ENCODE measurements at places on chromosomes 1 and 21. TPM values are rescaled to one million over a fixed set of nuclear protein-coding genes. Genes with fewer than 3 reads are reported as not detected.

Gene OR2L13
- polyA plus RNA-seq: not detected

DNA sequence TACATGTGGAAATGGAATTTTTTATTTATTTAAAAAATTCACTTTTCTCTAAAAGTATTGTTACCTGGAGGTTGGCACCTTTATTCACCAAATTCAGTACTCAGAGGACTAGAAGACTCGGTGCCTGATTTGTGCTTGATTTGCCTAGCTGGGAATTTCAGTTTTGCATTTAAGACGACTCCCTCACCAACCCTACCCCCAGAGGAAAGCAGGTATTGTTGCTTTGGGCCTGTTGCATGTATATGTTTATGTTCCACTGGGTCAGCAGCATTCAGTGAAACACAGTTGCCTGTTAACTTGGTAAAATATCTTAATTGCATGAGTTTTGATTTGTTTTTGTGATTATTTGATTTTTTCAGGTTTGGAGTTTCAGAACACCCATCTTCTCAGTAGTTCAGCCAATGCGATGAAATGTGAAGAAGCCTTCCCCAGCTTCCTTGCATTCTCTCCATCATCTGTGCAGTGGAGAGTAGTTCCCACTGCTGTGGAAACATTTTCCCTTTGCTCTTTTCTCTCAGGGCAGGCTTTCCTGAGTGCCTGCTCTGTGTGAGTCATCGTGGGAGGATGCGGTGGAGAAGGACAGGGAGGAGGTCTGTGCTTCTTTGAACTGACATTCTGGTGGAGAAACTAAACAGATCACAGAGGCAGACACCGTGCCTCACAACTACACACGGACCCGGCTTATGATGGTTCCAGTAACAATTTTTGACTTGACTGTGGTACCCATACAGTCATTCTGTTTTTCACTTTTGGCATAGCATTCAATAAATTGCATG lies 6.4 kb downstream of the ADARB1 start:
- H3K4me3 ChIP-seq: no peak overlapping the region
- DNase-seq: no peak
- H3K4me1 ChIP-seq: peaks cover 7% of the 10 kb centered on the region
- no peak overlapping the region for H3K27ac ChIP-seq
- H3K27me3 ChIP-seq: no peaks in the 10 kb centered on the region

GRCh38 chr1:39898648-39899603 lies 2.8 kb downstream of the MYCL start:
- H3K36me3 ChIP-seq: no peaks in the 10 kb centered on the region
- peaks cover 11% of the 10 kb centered on the region for H3K4me1 ChIP-seq
- H3K27me3 ChIP-seq: no peaks in the 10 kb centered on the region

Gene C2CD4D
- 0.19 TPM for polyA plus RNA-seq

Gene DNASE2B
- 0.29 TPM for polyA plus RNA-seq

DNA sequence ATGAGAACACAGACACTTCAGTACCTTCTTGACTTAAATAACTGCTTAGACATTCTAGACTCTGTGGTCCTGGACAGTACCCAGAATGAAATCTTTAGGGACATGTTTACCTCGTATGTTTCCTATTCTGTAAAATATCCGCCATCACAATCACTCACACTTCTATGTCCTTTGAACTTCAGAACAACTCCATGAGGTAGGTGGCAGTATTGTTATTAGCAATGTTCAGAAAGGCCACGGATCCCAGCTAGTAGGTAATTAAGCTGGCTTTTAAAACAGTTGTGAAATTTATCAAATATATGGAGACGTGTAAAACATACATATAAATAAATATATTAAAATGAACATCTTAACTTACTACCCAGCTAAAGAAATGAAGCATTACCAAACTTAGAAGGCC lies 83.4 kb downstream of the CACHD1 start:
- H3K4me3 ChIP-seq: no peak overlapping the region
- H3K4me1 ChIP-seq: peaks cover 3% of the 10 kb centered on the region
- H3K27me3 ChIP-seq: no peaks in the 10 kb centered on the region
- H3K27ac ChIP-seq: no peak overlapping the region

GRCh38 chr1:218521414-218522169 lies 176.5 kb downstream of the TGFB2 start:
- H3K27ac ChIP-seq: no peak overlapping the region
- H3K4me1 ChIP-seq: no peaks in the 10 kb centered on the region
- H3K27me3 ChIP-seq: no peaks in the 10 kb centered on the region
- no peak for DNase-seq
- H3K4me3 ChIP-seq: no peak overlapping the region

Gene PGLYRP4
- 0.18 TPM for polyA plus RNA-seq

Measured in lung (tissue), 17 donors.